ENCODE measurements at places on chromosomes 6 and 20.
A peak's percentile ranks its signal among the peaks of the same experiment; 100 is the strongest.

DNA sequence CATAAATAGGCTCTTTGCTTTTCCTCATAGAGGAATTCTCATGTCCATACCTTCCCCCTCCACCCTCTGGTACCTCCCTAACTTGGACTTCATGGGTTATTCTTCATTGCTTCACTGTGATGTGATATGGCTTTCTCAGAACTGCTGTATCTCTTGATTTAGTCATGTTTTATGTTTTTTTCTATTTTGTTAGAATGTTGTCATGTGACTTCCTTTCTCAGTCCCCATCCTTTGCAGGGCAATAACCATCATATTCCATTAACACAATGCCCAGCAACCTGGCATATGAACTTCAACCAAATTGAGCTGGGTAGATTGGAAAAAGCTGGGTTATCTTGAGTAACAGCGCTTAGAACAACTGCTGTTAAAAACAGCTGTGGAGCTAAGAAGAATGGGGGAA, 190.9 kb upstream of the PRSS16 start:
- DNase-seq, result no peak

DNA sequence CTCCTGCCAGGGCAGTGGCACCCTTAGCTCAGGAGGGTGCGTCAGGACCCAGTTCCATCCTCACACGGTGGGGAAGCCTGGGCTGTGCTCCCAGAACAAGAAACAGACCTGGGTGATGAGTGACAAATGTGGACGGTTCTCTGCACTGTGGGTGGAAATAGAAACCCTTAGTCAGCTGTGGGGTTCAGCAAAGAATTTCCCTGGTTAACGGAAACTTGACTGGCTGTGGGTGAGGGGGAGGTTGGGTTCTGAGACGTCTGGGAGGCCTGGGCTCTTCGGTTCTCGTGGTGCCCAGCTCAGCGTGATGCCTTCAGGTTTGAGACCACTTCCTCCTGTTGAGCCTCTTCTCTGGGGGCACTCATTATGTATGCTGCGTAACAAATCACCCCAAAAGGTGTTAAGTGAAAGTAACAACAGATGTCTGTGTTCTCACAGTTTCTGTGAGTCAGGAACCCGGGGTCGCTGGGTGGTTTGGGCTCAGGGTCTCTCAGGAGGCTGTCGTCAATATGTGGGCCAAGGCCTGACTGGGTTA, 53.1 kb upstream of the FAM83D start:
- peak; percentile 87 for DNase-seq

DNA sequence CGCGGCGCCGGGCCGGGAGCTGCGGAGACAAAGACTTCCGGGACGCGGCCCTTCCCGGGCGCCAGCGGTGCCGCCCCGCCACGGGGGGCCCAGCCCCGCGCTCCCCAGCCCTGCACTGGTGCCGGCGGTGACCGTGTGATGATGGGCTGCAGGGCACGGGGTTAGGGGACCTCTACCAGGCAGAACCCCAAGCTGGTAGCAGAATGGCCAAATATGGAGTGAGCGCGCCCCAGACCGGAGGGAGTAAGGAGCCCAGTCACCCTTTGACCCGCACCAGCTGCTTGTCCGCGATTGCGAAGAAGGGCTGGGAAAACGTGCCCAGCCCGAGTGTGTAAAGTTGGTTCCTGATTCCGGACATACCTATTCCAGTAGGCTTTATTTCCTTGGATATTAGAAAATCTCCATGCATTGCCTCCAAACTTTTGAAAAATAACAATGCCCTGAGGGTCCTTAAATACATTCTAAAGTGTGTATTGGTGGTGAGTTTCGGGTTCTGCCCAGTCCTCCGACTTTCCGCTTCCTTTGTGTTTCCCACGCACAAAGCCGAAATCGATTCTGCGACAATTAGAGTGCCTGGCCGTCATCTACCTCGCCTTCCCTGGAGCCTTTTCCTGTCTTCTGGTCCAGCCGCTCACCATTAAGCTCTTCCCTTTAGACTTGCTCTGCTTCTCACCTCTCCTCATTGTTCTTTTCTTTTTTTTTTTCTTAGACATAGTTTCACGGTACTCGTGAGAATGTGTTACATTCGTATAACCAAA, 1.1 kb downstream of the ABRACL start:
- no peak for DNase-seq

GRCh38 chr6:30844118-30844535, 40.2 kb upstream of the DDR1 start:
- DNase-seq, result no peak

DNA sequence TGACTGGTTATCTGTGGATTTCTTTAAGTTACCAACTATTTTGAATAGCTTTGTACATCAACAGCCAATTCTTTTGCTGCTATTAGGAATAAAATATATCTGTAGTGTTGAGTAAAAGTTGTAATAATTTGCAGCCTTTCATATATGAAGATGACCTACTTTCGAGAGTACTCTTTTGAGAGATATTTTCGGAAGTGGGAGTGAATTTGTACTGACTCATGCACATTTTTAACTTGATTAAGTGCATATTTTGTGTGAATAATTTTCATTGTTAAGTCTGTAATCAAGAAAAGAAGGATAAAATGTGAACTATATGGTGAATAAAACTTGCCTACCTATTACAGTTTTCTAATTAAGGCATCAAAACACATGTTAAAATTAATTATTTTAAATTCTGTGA, 51.9 kb downstream of the L3MBTL3 start:
- no peak for DNase-seq

- DNase-seq, result no peak
Measured at GRCh38 chr20:60490217-60491050, 532.2 kb downstream of the CDH26 start.

DNA sequence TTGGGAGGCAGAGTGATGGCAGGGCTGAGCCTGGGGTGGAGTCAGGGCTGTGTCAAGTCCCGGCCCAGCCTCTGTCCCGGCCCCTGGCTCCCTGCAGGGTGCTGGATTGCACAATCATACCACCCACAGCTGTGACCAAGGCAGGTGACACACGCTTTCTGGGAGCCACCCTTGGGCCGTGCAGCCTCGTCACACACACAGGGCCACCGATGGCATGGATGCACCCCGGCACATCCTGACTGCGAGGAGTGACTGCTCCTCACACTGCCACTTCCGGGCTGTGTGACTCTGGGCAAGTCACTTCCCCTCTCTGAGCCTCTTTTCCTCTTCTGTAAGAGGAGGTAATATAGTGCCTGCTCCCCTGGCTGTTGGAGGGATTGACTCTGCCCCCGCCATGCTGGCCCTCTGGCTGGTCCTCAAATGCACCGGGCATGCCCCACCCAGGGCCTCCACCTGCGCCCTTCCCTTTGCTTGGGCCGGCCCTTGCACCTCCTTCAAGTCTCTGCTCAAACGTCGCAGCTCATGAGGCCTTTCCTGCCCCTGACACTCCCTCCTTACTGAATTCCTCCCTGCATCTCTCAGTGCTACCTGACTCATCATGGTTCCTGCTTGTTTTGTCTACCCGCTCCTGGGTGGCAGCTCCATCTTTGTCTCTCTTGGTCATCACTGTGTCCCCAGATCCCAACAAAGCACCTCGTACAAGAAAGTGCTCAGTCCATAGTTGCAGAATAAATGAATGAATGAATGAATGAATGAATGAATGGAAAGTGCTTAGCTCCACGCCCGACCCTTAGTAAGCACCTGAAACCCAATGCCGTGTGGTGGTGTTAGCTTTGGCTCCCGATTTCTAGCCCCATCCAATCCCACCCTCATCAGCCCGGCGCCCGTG, 93.5 kb downstream of the CEBPB start:
- DNase-seq, result no peak

DNA sequence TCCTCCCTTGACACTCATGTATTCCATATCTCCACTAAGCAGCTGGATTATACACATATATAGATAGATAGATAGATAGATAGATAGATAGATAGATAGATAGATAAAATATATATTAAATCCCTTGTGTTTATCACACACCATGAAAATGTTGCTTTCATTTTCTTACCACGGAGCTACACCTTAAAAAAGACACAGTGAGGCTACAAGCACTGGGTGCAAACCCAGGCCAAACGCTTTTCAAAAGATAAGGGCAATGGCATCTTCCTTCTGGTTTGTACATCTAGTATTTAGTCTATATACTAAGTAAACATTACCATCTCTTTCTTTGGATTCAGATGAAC, 377.1 kb downstream of the ESR1 start:
- DNase-seq, result no peak

DNA sequence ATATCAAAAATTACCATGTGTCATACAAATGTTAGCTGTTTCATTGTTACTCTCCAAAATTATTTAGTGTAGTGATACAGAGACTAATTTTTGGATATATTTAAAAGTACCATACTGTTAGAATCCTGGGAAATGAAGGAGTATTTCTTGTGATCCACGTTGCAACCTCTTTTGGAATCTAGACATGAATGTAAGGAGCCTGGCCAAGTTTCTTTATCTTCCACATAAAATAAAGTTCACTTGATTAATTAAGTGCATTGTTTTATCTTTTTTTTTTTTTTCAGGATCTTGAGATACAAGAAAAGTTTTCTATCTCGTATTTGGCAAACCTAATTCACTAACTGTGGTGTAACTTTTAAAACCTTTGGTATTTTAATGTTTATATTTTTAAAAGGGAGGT, 270.7 kb downstream of the SOX4 start:
- no peak for DNase-seq

- DNase-seq, result no peak
Measured at GRCh38 chr6:132703936-132704335, 9.9 kb downstream of the VNN1 start.

DNA sequence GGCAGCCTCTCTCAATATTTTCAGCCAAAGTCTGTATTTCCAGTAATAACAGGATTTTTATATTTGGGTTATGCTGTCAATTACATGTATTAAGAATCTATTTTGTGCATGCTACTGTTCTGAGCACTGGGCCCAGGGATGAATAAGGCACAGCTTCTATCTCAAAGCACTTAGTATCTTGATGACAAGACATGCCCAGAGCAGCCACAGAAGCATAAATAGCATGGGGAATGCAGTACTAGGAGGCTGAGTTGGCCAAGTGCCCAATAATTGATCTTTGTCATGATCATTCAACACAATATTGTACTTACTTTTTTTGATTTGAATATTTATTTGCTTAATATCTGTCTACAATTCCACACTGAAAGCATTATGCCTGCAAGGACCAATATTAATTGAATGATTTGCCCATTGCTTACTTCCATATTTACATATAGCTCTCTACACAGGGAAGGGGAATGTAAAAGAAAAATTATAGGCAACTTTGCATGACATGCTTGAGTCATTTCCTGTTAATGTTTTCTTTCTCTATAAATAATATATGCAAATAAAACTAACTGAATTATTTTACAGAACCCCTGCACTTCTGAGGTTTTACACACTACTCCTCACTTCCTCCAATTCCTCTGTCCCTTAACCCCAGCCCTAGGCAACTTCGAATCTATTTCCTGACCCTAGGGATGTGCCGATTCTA, 298.9 kb upstream of the BMP2 start:
- DNase-seq, result no peak

DNA sequence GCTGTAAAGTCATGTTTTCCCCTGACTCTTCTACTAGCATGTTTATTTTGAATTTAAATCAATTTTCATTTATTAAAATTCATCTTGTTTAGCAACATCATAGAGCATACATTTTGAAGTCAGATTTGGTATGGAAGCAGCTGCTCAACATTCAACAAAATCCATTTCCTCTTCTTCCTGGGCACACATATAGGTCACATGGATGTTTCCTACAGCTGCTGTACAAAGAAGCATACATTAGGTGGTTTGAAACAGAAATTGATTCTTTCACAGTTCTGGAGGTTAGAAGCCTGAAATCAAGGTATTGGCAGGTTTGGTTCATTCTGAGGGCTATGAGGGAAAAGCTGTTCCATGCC, 495.2 kb downstream of the RFPL4B start:
- no peak for DNase-seq

GRCh38 chr20:61280217-61280980, 28.3 kb downstream of the CDH4 start:
- DNase-seq, result no peak

DNA sequence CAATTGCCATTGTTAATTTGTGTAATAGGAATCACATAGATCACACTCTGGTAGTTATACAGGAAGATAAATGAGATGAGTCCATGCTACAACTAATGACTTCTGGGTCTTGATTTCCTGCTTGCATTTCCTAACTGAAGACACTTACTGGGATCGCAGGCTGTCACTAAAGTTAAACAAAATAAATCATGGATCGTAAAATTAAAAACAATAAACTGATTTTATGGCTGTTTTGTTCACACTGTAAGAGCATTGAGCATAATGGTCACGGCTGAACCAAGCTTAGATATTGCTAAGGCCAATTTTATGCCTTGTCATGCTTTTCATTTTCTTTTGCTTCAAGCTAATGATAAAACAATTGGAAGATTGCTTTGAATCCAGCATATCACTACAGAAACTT, 332.5 kb upstream of the CITED2 start:
- DNase-seq, result no peak

- DNase-seq, result no peak
Measured at GRCh38 chr20:45279992-45280391, 25.6 kb upstream of the SLPI start.

DNA sequence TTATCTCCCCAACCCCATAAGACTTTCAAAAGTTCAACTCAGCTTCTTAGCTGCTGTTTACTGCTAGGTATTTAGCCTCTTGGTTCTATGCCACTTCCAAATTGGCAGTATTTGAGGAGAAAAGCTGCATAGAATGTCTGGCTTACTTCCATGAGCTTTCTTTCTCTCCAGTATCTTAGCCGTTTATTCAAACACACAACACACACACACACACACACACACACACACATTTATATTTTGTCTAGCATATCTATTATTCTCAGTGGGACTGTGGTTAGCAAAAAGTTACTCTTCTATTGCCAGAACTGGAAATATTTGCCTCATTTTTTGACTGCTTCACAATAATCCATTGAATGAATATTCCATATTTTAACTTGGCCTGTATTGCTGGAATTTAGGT, 634.2 kb upstream of the IMPG1 start:
- DNase-seq, result no peak

- no peak for DNase-seq
Measured at GRCh38 chr20:20331817-20332216, 36.1 kb upstream of the INSM1 start.

GRCh38 chr20:59725476-59726280, 121.3 kb downstream of the PHACTR3 start:
- no peak for DNase-seq

DNA sequence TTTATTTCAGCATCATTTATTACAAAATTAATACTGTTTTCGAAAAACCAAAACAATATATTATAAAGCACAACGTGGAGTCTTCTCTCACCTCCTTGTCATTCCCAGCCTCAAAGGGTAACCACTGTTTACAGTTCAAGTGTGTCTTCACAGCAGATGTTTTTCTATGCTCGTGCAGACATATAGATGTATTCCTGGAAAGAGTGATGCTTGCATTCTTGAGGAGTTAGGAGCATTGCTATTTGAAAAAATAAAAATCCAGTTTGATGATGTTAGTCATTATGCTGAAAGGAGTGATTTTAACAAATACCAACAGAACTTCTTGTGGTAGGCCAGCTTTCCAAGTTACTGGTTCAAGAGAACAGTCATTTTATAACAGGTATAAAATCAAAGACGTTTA, 234.9 kb downstream of the BCKDHB start:
- no peak for DNase-seq

- DNase-seq, result no peak
Measured at GRCh38 chr6:158707120-158707820, 57.4 kb downstream of the SYTL3 start.

All from stimulated activated CD8-positive, alpha-beta memory T cell treated with anti-CD3 and anti-CD28 coated beads, Interleukin-7, amount 100 ng/mL, for 4 hours (primary cell).